Activated naive CD8-positive, alpha-beta T cell treated with anti-CD3 and anti-CD28 coated beads, Interleukin-2, amount 10 ng/mL, durations not matched to agents 7 days and 5 days (primary cell): ENCODE measurements at places on chromosomes 4 and X.

GRCh38 chrX:78754917-78755316, 7.4 kb downstream of the LPAR4 start:
- no peak for DNase-seq

- DNase-seq, result no peak
Measured at GRCh38 chr4:16192631-16193518, 33.4 kb downstream of the TAPT1 start.

DNA sequence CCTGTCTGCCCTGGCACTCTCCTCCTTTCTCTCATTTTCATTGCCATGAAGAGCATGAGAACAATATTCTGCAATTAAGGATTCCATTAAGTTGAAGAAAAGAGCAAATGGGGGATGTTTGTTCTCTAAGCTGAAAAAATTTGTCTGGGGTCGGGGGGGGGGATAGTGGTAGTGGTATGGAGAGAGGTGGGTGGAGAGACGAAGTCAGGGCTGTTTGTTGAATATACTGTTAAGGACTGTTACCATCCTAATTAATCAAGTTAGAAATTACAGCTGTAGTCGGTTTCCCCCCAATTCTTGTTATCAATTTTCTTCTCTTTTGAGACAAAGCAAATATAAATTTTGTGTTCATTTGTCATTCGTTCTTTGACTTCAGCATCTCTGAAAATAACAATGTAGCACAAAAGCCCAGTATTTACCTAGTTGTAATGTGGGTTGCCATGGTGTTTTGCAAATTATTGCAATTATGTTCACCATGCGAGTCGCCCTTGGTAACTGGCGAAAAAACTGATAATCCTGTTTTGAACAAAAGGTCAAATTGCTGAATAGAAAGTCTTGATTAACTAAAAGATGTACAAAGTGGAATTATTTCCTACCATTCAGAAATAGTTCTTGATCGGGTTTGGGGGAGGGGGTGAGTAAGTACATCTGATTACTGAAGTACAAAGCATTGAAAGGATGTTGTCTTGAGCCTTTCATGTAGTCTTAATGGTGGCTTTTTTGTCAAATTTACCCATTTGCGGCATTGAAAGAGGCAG, 139.1 kb downstream of the ARX start:
- no peak for DNase-seq

DNA sequence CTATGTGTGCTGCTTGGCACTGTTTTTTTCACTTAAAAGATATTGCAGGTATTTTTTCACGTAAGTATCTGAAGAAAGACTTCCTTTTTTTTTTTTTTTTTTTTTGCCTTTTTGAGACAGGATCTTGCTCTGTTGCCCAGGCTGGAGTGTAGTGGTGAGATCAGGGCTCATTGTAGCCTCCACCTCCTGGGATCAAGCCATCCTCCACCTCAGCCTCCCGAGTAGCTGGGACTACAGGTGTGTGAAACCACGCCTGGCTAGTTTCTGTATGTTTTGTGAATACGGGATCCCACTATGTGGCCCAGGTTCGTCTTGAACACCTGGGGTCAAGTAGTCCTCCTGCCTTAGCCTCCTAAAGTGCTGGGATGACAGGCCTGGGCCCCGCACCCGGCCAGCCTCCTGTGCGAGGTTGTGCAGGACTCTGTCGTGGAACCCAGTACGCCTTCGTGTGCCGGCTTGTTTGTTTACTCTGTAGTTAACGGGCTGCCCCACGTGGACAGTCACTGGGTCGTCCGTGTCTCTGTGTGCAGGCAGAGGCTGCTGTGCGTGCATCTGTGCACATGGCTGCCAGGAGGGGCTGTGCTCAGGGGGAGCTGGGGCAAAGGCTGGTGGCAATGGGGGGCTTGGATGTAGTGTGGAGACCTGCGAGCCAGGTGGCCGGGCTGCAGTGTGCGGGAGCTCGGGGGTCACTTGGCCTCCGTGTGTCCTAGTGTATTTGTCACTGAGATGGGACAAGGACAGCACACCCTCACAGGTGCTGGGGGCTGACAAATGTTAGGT, 179.5 kb downstream of the ADRA2C start:
- no peak for DNase-seq

- no peak for DNase-seq
Measured at GRCh38 chr4:108391701-108392455, 223.1 kb upstream of the LEF1 start.

DNA sequence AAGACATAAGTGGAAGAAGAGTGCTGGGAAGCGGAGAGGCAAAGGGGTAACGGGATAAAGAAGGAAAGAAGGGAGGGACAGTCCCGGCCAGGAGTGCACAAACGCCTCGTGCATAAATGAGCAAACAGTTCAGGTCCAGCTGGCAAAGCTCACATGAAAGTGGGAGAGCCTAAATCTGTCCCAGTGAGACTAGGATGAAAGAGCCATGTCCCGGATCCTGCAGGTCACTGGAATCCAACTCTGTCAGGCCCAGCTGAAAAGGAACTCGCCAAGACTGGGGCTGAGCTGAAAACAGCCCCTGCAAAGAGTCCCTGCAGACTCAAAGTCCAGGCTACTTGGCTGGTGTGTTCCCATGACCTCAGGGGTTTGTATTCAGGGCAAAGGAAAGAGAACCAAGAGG, 38.0 kb upstream of the CRMP1 start:
- DNase-seq, result no peak

GRCh38 chrX:9122519-9123245, 88.8 kb upstream of the FAM9B start:
- DNase-seq, result no peak

DNA sequence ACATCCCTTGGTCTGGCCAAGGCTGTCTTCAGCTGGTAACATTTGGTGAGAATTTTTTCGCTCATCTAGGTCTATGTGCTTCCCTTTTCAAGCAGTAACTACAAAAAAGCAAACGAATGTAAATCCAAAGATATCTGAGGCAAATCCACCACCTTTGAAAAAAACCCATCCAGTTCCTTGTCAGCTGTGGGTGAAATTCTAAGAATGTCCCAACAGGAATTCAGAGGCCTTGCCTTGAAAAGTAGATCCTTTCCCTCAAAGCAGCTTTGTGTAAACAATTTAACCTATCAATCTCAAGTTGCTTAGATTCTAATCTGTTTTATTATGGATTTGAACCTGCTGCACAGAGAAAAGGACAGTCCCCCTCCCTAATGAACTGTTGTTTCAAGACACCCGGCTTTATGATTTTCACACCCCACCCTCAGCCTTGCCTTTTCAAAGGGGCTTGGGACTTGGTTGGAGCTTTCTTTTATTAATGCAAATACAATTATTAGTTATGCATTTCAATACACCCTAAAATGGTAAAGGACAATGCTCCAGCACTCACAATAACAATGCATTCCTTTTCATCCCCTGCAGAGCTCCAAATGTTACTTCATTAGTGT, 166.6 kb downstream of the LDB2 start:
- DNase-seq, result no peak

- no peak for DNase-seq
Measured at GRCh38 chr4:80069108-80069836, 3.8 kb downstream of the ANTXR2 start.

DNA sequence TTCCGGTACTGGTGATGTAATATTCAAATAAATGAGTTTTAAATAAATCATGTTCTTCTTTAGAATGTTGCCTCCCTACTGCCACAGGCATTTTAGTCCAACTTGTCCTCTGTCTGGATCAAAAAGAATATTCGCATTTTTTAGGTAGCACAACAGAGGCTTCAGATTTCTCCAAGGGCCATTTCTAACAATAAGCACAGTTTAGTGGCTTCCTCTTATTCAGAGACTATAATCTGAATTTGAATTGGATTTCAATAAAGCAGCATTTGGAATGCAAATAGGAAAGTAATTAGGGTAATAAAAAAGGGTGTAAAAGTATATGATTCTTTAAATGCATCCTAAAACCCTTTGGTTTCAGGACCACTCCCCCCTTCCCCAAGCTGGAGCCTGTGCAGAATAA, 167.9 kb upstream of the GLRA2 start:
- no peak for DNase-seq

DNA sequence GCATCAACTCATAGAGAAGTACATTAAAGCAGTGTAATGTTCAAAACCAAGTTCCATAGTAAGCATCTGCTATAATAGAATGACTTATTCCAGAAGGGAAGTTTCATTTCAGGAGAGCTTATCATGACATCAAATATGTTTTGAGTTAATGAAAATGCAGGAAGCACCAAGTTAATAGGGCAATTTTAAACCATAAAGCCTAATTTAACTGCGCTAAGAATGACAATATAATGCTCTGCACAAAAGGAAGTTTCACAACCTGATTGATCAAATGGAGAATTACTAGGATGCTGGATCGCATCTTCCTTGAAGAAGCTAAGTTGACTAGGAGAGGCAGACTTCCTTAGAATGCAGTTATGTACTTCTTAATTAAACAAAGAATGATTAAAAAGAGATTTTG, 416.9 kb upstream of the MAGEB2 start:
- DNase-seq, result no peak

- no peak for DNase-seq
Measured at GRCh38 chrX:100377826-100378225, 32.2 kb downstream of the PCDH19 start.

- DNase-seq, result no peak
Measured at GRCh38 chr4:159209249-159209648, 106.4 kb downstream of the RAPGEF2 start.

DNA sequence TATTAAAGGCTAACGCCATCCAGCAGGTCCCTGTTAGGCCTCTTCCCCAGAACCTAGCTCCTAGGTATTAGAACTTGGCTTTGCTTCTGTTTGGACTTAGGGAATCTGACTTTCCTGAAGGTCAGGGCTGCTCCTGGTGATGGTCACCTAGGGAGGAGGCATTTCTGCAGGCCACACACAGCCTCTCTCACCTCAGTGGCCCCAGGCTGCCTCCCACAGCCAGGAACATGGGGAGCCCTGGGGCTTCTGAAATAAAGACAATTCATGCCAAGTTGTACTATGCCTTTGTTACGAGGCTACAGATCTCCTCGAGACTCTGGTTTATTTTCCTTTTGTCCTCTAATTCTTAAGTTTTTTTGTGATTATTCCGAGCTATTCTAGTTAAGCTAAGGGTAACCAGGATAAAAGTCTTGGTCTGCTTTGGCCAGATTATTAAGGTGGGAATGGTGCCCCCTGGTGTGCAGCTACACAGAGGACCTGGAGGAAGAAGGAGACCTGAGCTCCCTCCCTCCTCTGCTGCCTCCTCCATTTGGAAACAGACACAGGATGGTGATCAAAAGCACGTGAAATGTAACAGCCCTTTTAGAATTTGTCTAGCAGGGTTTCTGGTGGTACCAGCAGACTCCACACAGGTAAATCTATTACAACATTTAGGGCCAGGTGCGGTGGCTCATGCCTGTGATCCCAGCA, 131.0 kb downstream of the DCLK2 start:
- no peak for DNase-seq

- no peak for DNase-seq
Measured at GRCh38 chr4:94516999-94517398, 65.3 kb downstream of the PDLIM5 start.

DNA sequence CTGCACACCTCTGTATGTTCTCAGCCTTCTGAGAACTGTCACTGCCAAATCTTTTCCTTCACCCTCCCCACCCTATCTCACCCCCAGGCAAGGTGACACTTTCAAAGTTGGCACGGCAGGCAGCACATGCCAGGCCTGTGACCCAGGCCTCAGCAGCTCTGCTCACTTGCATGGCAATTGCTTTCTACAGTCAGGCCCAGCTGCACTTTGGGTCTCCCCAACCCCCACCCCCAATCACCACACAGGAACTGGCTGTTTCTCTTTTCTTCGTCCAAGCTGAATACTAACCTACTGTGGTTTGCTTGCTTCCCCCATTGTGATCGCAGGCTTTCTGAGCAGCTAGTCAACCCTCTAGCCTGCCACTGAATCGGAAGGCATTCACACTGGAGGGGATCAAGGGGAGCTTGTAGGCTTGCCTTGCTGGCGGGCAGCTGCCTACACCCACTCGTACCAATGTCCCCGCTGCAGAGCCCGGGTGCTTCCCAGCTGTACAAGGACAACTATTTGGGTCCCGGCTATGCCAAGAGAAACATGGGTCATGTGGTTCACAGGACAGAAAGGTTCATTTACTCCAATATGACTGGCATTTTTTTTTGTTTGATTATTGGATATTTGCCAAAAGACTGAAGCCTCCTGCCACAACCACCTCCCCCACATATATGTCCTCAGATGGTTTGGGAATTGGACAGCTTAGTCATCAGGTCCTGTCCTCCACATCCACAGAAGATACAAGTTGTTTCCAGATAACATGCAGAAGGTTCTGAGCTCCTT, 28.1 kb downstream of the SLC25A43 start:
- DNase-seq, result peak; percentile 39

DNA sequence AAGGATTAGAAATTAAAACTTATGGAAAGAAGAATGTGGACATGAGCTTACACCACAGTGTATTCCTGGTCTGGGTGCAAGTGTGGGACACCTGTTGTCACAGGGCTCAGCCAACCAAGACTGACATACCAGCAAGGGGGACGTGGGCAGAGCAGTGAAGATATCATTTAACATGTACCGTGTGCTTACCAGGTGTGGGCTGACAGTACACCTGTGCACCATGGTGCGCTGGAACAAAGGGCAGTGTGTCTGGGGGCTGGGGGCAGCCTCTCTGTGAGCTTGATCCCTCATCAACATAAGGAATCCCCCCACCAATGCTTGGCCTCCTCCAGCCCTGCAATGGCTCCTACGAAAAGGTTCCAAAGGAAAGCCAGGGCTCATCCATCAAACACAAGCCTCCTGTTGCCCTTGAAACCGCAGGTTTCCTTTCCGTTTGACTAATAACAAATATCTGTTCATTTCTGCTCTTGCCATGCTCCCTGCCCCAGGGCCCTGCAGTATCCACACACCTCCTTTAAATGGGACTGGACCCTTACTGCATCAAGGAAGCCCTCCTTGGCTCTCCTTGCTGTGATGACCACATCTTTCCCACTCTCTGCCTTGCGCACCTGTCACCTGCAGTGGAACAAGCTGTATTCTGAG, 16.7 kb downstream of the EVC2 start:
- DNase-seq, result no peak

- no peak for DNase-seq
Measured at GRCh38 chrX:115367455-115367854, 77.9 kb downstream of the LUZP4 start.

DNA sequence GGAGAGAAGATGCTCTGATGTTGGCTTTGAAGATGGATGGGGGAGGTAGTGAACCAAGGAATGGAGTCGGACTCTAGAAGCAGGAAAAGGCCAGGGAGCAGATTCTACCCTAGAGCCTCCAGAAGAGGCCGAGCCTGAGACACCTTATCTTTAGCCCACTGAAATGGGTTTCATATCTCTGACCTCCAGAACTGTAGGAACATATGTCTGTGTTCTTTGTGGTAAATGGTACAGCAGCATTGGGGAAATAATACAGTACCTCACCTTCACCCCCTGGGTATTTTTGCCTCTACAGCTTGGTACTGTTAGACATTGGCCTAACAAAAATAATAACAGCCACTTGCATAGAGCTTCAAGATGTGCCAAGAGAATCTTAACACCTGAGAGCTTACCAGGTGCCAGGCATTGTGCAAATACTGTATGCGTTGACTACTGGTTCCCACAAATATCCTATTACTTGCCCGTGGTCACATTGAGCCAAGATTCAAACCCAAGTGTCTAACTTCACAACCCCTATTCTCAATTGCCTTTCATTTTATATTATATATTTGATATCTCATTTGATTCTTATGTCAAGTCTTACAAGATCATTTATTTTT, 57.0 kb upstream of the PGM2 start:
- DNase-seq, result no peak
